NCI-H1092 treated with DMSO at 0.1 percent for 48 hours (cell line): ENCODE measurements at places on chromosomes 11 and 22.
A peak's percentile ranks its signal among the peaks of the same experiment; 100 is the strongest.

DNA sequence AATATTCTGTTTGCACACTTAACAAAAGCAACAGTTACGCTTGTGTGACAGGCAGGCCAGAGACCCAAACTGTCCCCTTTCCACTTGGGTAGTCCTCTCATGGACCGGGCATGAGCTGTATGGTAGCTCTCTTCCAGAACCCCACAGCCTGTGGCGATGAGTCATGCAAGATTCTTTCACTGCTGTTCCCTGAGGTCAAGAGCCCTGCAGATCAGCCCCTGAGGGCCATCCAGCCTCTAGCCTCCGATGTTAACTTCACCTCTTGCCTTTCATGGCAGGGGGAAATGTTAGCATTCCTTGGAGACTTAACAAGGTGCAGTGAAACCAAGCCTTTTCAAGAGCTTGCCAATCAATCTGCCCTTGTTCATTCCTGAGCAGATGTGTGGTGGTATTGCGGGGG, 63.2 kb upstream of the DEUP1 start:
- DNase-seq: no peak

DNA sequence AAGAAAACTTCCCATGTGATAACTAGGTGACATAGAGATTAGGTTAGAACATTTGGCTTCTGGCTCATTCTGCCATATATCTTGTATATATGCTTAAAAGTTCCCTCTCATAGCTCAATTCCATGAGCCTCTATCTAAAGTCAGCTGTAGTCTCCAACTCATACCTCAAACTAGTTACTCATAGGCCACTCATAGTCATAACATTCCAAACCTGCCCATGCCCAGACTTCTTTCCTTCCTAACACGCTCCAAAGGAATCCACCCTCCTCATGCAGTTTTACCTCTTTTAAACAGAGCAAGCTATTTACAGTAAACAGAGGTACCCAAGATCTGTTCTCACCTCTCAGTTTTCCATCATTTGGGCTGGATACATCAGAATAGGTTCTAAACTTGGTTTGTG, 39.4 kb downstream of the GLYATL2 start:
- DNase-seq: no peak

GRCh38 chr22:25751174-25751581, 9.2 kb downstream of the MYO18B start:
- no peak for DNase-seq

DNA sequence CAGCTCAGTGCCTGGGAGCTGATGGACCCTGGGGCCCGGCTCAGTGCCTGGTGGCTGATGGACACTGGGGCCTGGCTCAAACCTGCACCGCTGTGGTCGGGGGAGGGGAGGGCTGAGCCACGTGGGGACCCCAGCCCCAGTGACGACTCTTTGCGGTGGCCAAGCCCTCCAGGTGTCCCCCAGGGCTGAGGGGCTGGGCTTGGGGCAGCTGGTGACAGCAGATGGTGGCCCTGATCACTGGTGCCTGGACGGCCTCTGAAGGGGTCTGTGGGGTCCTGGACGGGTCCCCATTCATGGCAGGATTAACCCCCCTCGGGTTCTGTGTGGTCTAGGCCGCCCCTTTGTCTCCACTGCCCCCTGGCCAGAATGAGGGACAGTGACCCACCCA, 3.4 kb upstream of the MUC5B start:
- DNase-seq: no peak

DNA sequence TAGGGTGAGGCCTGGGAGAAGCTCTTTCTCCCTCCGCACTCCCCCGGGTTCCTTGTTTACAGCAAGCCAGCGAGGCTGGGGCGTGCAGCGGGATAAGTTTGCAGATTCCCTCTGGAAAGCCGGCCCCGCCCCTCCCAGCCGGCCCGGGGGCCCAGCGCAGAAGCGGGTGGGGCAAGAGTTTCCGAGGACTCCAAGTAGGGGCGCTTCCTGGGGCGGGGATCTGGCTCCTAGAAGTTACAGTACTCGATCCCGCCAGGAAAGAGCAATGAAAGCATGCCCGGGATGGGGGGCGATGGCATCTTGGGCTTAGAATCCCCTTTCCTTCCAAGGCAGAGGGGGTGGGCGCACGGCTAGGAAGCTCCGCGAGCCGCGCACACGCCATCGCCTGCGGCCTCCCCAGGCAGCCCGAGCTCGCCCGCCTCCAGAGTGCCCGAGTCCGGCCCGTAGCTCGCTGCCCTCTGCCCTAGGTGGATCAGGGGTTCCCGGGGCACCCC, 385 bp downstream of the TST start:
- DNase-seq: no peak

- DNase-seq: no peak
Measured at GRCh38 chr11:75771646-75772410, 3.2 kb downstream of the DGAT2 start.

DNA sequence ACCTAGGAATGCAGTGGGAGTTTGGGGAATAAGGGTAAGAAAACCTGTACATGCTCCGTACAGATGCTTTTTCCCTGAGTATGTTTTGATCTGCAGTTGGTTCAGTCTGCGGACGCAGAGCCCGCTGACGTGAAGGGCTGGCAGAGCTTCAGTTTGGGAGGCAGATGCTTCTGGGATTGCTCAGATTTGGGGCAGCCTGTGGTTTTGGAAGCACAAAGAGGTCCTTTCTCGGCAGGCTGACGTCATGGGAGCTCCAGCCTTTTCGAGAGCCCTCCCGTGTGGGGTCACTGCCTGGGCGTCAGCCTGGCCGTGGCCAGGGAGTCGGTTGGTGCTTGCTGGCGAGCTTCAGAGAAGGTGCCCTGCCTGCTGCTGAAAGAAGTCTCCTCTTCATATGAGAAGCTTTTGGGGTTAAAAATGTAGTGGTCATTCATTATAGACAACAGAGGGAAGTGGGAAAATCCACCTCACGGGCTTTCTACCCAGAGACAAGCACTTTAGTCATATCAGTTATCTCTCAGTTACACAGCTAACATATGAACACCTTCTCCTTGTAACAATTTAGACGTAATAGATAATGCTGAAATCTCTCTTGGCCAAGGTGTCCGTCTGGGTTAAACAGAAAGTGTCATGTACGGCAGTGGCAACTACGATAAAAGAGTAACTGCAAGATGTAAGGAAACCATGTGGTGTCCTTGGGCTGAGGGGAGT, 26.8 kb downstream of the TPCN2 start:
- no peak for DNase-seq

GRCh38 chr11:61962213-61963015, 5.0 kb downstream of the FTH1 start:
- no peak for DNase-seq

DNA sequence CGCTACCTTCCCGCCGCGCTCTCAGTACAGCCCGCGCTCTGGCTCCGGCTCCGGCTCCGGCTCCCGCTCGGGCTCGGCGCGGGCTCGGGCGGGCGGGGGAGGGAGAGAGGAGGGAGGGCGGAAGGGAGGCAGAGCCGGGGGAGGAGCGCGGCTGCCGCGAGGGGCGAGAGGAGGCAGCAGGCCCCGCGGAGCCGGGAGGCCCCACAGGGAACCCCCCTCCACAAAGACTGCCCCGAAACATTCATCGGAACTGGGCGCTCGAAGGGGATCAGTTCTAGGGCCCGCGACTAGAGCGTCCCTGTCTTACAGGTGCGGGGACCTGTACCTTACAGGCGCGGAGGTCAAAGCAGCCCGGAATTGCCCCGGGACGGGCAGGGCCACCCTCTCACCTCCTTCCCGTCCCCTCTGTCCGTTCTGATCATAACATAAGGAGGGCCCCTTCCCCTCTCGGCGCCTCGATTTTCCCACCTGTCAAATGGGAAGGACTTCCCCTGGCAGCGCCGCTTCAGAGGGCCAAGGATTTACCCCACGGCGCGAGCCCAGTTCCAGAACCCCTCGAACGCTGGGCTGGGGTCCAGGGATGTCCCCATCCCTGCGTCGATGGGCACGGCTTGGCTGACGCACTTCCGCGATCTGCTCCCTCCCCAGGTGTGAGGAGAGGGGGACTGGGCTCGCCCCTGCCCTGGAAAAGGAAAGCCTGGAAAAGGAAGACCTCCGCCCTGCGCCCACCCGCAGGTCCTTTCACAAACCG, at the start of gene SHISA8:
SHISA8 (minus strand) TSS at position 40 of the 751 bp plus-strand sequence. CDS start 407 bp downstream, outside the sequence.
- DNase-seq: peak; percentile 46

GRCh38 chr11:62398011-62398994, 20.5 kb upstream of the SCGB1A1 start:
- DNase-seq: no peak

DNA sequence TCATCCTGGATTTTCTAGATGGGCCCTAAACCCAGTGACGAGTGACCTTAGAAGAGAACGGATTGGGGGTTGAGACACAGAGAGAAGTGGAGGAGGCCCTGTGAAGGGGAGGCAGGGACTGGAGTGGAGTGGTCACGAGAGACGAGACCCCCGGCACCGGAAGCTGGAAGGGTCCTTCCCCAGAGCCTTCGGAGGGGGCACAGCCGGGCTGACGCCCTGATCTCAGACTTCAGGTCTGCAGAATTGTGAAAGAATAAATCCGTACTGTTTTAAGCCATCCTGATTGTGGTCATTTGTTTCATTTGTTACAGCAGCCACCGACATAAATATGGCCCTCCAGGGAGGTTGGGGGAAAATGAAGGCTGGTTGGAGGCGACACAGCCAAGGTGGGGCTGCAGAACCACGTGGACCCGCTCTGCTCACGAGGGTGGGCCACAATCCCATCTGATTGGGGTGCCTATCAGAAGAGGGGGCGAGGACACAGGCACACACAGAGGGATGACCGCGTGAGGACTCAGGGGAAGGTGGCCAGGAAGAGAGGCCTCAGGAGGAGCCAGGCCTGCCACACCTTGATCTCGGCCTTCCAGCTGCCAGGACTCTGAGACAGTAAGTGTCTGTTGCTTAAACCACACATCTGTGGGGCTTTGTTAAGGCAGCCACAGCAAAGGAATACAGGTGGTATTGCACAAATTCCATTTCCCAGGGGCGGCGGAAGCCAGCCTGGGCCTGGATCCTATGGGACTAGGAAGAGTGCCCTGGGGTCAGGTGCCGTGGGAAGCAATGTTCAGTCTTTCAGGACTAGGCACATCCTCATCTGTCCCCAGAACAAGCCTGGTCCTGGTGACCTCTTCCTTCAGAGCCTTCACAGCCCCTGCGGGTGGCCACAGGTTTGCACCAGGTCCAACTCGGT, 73.3 kb upstream of the SHANK2 start:
- no peak for DNase-seq

- DNase-seq: no peak
Measured at GRCh38 chr11:97856666-97857065, 1164.1 kb upstream of the CNTN5 start.

GRCh38 chr11:86610559-86611341, 61.7 kb downstream of the ME3 start:
- no peak for DNase-seq

DNA sequence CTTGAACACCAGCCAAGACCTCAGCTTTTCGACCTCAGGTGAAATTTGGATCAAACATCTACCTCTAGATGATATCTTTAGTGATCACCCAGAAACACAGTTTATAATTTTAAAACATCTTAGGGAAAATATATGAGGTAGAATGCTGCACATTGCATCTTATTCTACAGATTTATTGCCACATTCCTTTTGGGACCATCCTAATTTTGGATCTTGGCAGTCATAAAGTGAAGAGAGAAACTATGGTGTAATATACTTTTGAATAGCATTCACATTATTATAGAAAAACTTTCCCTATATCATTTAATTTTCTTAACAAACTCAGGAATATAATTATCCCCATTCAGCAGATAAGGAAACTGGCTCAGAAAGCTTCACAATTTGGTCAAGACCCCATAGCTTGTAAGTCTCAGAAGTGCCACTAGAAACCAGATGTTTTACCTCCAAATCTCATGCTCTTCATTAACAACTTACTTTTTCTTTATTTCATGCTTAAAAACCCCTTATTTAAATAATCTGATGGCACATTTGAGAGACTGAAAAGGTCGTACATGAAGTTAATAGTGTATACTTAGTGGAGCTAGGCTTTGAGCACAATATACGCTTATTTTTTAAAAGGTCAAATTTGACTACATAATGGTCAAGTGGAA, 199.2 kb upstream of the CTSC start:
- DNase-seq: no peak

DNA sequence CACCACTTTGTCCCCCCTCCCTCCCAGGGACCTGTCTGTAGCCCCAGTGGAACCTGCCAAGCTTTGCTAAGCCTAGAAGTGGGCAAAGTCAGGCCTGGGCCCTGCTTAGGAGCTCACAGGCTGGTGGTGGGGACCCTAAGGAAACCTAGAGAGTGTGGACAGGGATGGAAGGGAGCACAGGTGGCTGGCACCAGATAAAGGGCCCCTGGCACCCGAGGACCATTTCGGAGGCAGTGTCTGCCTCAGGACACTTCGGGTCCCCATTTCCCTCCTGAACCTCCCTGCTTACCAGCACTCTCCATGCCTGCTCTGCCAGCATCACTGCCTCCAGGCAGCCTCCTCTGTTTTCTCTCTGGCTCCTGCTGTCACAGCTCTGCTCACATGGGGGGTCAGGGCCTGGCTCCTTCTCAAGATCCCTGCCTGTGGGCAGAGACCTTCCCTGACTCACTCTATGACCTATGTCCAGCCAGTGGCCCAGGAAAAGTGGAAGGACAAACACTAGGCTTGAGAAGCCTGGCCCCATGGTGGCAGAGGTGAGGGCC, 13.6 kb upstream of the OMP start:
- no peak for DNase-seq
